ENCODE measurements at places on chromosomes 7 and 10.
A peak's percentile ranks its signal among the peaks of the same experiment; 100 is the strongest.

GRCh38 chr10:132486539-132487121 lies 51.0 kb upstream of the INPP5A start:
- DNase-seq: no peak

- DNase-seq: no peak
Measured at GRCh38 chr10:30836406-30836805, 195.3 kb downstream of the ZNF438 start.

GRCh38 chr7:135602304-135602703 lies 44.6 kb downstream of the NUP205 start:
- peak; percentile 36 for DNase-seq

- peak; percentile 18 for DNase-seq
Measured at GRCh38 chr7:19294619-19295018, 149.4 kb upstream of the FERD3L start.

DNA sequence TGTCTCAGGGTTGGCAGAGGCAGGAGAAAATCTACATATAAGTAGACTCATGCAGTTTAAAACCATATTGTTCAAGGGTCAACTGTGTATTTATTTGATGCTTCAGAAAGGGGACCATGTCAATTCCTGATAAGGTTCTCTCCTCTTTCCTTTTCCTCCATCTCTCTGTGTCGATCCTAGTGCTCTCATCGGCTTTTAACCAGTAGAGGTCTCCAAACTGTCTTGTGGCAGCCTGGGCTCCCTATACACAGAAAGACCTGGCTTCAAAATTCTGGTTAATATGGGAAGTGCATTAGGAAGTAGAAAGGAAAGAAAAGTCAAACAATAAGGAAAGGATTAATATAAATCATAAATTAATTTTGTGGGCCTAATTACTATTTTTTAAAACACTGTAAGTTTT lies 304.4 kb upstream of the C7orf33 start:
- DNase-seq: no peak

DNA sequence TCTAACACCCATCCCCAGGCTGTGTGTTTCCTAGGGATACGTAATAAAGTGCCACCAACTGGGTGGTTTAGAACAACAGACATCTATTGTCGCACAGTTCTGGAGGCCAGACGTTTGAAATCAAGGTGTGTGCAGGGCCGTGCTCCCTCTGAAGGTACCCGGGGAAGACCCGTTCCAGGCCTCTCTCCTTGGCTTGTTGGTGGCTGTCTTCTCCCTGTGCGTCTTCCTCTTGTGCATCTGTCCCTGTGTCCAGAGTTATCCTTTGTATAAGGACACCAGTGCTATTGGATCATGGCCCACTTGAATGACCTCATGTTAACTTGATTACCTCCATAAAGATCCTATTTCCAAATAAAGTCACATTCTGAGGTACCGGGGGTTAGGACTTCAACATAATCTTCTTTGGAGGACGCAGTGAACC lies 15.6 kb downstream of the GRK5 start:
- peak; percentile 50 for DNase-seq

DNA sequence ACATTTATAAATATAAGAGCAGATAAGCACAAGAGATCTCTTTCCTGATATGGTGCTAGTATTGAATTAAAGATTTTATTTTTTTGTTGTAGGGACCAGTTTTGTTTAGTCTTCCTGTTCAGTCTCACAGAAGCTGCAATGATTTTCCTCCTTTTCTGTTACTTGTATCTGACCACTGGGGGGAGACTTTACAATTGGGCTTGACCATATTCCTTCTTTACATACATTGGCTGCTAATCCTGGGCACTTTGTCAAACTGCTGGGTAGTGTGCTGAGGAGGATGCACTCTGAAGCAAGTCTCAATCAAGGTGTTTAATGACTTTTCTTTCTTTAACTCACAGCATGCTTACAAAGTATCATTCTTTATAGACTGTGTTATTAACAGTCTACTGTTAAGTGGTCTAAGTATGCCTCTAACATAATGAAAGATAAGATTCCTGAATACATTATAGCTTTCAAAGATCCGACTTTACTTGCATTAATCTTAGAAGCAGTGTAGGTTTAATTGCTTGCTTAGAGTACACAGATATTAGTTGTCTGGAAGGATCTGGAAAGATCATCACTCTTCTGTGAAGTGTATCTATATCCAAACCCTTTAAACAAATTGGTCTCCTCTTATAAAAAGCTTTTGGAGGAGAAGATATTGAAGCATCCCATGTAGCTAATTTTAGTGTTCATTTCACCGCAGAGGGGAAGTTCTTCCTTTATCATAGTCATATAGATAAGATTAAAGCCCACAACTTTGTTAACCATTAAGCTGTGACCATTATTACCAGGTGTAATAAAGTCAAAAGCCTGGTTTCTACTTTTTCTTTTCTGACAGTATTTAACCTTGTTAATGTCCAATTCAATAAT lies 3.1 kb downstream of the PALS2 start:
- DNase-seq: peak; percentile 77

DNA sequence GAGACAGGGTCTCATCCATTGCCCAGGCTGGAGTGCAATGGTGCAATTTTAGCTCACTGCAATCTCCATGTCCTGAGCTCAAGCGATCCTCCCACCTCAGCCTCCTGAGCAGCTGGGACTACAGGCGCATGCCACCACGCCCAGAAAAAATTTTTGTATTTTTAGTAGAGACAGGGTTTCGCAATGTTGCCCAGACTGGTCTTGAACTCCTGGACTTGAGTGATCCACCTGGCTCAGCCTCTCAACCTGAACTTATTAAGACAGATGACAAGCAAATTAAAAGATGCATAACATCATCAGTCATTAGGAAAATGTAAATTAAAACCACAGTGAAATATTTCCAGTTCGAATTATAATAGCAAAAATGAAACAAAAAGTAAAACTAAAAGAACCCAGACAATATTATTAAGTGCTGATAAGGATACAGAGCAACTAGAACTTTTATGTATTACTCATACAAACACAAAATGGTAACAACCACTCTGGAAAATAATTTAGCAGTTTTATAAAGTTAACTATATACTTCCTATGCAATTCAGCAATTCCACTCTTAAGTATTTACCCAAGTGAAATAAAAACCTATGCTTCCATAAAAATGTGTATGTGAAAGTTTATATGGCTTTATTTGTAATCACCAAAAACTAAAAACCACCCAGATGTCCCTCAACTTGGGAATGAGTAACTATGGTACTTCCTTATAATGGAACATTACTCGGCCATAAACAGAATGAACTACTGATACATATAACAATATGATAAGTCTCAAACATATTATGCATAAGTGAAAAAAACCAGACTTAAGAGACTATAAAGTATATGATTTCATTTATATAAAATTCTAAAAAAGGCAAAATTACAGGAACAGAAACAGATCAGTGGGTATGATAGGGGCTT lies 15.3 kb downstream of the ZFAND4 start:
- DNase-seq: no peak

DNA sequence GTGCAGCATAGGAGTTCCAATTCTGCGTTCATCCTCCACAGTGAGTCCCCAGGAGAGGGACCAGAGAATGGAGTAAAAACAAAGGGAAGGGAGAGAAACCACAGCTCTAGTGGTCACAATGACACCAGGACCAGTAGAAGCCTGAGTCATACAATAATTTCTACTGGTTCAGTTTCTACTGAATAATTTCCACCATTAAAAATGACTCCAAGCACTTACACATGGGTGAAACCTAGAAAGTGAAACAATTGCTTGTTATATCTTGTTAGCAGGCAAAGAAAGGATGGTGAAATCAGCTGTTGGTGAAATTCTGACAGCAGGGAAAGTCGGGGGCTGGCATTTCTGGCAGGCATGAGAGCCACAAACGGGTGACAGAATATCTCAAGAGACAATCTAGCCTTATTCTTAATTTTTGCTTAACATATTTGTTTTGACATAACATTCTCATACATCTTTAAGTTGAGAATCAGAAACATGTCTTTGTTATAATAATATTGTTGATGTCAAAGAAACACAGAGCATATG lies 1065.8 kb upstream of the C7orf33 start:
- DNase-seq: no peak

DNA sequence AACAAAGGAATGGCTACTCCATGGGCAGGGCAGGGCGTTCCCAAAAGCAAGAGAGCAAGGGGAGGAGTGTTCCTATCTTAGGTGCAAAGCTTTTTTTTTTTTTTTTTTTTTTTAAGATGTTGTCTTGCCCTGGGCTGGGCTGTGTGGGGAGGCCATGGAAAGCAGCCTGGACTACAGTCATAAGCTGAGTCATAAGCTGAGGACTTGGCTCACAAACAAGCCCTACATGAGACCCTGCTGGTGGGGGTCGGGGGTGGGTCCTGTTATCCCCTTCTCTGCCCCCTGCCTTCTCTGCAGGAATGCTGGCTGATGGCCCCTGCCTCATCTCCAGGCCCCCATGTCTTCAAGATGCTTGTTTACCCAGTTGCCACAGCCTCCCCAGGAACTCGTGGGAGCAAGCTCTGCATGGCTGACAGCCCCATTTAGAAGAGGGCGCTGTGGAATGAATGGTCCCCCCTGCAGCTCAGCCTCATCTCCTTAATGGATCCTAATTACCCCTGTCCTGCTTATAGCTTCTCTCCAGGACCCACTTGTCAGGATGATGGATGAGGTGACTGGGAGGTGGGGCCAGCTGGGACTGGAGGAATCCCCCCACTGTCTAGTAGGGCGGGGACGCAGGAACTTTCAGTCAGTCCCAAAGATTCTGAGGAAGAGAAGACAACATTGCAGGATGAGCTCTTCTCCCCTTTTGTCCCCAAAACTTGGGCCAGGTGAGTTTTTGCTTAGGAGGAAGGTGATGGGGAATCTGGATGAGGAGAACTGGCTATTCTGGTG lies 340.8 kb upstream of the PODXL start:
- DNase-seq: peak; percentile 24

DNA sequence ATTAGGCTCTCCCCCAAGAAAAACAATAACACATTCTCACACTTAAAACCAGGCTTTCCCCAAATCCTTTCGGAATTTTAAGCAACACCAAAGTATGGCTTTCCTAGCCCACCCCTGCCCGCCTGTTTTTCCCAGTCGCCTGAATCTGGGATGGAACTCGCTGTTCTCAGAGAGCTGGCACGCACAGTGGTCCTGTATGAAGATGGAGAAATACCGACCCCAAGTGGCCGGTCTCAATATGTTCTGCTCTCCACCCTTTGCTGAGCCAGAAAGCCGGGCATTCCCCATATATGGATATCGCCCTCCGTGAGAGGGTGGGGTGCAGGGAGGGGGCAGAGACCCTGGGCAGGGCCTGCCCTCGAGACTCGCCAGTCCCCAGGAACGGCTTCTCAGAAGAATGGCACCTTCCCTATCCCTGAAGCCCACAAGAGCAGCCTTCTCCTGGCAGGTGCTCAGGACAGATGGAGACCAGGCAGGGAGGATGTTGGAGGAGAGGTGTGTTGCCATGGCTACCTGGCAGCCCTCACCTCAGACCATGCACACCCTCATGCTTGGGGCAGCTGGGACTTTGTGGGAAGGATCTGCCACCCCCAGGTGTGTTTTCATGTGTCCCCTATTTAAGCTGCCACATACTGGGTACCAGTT lies 3.4 kb downstream of the TACR2 start:
- peak; percentile 70 for DNase-seq

DNA sequence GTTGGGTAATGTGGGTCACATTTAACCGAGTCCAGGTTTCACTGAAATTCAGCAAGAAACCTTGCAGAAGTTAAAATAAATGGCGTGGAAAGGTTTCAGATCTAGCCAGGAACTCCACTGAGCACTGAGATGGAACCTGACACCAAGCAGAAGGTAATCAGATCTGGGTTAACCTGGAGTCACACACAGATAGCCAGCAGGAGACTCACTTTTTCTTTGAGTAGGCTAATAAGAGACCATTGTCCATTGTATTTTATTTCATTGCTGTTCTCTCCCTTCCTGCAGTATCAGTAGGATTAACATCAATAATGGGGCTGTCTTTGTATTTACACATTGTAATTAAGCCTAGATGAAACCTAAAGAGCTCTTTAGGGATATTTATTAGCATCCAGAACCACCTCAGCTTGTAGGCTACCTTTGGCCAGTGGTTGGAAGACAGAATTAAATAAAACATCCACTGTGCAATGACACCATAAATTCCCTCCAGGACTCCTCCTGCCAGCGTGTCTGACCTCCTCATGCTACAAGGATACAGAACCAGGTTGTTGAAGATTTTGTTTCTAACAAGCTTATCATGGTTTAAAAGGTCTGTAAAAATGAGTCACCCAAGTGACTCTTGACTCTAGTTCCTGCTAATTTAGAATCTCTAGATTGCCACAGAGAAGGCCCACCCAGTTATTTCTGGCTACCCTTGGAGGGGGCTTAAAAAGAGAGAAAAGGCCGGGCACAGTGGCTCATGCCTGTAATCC lies 151.1 kb downstream of the SORCS1 start:
- DNase-seq: no peak

DNA sequence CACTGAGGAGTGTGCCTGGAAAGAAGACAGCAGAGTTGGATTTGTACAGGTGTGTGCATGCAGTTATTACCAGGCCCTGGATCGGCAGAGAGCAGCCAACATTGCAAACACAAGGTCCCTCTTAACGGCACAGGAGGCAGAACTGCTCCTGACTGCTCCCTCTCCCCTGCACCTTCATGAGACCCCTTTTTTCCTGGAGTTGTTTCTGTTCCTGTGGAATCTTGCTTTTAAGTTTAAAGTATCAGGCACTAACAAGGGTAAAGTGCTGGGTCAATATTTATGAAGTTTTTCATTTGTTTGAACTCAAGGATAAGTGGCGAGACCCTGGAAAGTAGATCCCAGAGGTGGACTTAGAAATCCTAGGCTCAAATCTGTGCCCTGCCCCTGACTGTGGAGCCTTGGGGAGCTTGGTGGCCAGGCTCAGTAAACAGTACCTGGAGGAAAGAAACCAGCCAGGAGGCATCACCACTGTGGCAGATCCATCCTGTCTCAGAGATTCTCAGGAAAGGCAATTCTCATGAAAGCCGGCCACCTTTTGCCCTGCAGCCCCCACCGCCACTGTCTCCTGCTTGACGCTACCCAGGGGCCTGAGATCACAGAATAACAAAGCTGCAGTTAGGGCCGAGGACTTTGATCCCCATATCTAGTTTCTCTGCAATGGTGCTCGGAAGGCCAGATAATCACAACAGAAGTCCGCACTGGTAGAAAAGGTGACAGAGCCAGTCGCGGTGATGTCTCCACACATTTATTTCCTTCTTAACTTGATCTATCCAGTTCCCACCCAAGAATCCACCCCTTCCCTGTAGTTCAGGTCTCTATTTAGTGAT lies 36.7 kb downstream of the DDC start:
- DNase-seq: no peak

DNA sequence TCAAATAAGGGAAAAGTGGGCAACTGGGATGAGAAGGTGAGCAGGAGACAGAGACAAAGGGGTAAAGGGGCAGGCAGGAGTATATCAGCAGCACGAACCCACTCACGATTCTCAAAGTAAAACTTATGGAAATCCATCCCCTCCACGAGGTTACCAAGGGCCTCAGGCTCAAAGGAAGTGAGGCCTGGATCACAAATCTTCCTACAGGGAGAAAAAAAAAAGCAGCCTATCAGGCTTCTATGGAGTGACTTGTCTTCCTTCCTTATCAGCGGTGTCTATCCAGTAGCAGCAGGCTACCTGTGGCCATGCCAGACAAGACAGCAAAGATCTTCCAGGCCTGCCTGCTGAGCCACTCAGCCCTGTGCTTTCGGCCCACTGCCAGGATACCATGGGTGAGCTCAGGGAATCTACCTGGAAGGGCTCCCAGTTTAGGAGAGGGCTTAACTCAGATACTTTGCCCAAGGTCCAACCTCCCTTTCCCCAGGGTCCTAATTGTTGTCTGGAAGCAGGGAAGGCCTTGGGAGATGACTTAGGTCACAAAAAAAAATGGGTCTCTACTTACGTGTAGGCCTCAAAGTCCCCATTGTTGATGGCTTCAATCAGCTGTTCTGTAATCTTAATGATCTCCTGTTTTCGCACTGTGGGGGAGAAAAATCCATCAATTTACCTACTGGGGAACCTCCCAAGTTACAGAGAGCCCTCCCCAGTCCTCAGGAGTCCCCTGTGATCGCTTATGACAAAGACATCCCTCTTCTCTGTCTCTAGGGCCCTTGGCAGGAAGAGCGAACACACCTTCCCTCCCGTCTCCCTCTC lies 5.7 kb upstream of the NDST2 start:
- DNase-seq: no peak
